Erythroblast (primary cell): ENCODE measurements at places on chromosomes 5 and 9.

GRCh38 chr5:172707285-172708182 is 63.5 kb downstream of the DUSP1 start:
- peak; percentile 49 for DNase-seq

GRCh38 chr5:29114331-29114768 is 2076.0 kb upstream of the CDH9 start:
- no peak for DNase-seq

DNA sequence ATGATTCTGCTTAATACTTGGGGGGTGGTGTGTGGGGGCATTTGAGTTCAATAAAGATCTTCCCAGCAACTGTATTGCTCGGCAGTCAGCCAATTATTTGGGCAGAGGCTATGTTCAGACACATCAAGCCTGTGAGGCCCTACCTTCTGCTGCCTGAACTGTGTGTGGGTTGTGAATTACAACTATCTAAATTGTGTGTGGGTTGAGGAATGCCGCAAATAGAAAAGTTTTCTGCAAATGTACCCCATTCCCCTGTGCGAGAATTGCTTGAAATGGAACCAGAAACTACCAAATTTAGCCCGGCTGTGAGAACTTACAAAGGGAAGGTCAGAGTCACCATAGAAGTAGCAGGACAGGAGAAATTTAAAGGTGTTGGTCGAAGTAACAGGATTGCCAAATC is 360.0 kb upstream of the PIK3R1 start:
- no peak for DNase-seq

DNA sequence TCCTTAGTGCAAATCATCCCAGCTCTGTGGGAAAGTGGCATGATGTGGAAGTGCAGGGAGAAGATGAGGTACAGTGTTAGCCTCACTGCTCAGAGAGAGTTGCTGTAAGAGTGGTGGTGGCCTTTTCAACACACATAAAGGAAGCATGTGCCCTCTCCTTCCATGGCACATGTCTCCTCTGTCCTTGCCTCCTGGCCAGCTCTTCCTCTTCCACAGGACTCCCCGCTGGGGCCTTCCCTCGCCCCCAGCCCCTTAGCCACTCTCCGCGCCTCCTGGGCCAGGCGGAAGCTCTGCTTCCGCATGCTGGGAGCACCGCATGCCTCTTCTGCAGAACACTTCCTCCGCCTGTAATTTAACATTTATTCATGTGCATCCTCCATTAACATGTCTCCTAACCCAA is 4.8 kb upstream of the KCNMB1 start:
- no peak for DNase-seq

DNA sequence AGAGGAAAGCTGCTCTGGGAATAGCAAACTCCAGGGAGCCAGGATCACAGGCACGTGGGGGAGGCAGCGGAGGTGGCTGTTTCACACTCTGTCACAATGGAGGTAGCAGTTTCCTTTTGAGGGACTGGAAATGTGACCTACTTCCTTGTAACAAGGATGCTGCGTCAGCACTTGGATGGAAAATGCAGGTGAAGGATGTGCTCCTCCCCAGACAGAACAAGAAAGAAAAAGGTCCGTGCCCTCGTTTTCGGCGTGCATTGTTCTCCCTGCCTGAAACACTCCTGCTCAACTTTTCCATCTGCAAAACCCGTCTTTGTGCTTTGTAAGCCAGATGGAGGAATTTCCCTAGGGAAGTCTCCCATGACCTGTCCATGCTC is 55.1 kb upstream of the SH3PXD2B start:
- no peak for DNase-seq

DNA sequence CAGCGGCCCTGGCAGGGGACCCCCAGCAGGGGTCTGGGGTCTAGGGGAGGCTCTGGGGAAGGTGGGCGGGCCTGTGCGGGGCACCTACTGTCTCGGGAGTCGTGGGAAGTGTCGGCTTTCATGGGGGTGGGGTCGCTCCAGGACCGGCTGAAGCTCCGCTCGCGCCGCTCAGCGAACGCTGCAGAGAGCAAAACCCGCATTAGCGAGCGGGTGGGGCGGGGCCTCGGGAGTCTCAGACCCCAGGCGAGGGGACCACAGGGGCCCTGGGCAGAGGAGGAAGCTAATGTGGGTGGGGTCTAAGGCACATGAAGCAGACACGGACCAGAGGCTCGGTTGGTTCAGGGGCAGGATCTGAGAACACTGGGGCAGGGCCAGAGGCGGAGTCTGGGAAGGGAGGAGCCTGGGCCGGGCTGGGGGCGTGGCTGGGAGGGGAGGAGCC is 5.5 kb downstream of the NSMF start:
- DNase-seq: peak; percentile 73

DNA sequence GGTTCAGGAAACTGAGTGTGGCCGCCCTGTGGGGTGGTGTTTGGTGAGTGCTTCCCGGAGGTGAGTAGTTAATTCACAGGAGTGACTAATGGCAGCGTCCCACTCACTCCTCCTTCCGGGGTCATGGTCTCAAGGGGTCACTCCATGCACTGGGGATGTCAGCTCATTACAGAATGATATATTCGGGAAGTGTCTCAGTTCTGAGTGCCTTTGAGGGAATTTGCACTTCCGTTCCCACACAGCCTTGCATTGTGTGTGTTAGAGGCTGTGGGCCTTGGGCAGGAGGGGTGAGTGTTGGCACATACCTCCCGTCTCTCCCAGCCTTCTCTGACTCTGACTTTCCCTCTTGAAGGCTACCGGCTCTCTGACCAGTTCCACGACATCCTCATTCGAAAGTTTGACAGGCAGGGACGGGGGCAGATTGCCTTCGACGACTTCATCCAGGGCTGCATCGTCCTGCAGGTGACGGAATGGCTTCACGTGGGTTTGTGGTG is 10.5 kb upstream of the AHRR start:
- no peak for DNase-seq

DNA sequence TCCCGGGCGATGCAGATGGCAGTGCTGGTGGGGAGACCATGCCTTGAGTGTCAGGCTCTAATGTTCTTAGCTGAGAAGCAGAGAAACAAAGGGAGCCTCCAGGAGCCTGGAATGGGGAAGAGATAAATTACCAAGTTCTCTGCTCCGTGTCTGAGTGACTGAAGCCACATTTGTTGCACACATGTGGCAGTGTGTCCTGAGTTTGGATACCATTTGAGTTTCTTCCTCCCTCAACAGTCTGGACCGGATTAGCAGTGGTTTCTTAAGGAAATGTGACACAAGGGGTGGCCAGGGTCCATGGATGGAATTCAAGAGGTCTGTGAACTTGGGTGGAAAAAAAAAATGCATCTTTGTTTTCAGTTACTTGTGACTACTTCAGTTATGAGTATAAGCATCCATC is 50.7 kb upstream of the GARNL3 start:
- DNase-seq: no peak

DNA sequence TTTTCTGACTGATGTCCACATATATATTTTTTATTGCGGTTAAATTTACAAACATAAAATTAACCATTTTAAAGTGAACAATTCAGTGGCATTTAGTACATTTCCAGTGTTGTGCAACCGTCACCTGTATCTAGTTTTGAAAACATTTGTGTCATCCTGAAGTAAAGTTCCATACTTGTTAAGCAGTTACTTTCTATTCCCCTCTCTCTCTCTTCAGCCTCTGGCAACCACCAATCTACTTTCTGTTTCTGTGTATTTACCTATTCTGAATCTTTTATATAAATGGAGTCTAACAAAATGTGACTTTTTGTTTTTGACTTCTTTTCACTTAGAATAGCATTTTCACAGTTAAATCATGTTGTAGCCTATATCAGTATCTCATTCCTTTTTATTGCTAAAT is 480.1 kb upstream of the SMARCA2 start:
- DNase-seq: no peak

DNA sequence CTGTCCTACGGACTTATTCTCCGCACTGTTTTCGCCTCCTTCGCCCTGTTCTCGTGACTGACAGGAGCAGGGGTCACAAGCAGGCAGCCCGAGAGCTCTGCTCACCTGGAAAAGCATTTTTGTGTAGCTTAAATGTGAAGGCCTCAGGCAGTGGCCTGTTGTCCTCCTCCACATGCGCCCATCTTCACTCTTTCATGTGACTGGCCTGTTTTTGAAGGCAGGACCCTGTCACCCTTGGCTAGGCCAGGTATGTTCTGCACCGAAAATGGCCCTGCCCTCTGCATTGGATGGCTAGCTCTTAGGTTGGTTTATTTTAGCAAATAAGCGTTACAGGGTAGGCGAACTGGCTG is 614 bp upstream of the CPLANE1 start:
- DNase-seq: no peak

DNA sequence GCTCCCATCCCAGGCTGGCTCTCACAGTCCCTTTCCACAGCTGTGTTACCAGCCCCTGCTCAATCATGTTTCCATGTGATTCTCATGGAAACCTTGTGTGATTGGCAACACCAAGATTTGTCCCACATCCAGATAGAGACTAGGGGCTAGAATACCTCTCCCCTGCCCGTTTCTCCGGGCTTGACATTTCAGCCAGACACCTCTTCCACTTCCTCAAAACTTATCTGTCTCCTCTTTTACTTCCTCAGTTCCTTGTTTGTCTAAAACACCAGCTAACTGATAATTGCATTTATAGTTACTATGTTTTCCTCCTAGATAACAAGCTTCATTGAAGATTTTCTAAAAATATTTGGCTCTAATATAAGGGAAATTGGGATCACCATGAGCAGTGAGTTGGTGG is 16.6 kb upstream of the KCNMB1 start:
- DNase-seq: no peak

GRCh38 chr5:138371454-138371853 is 19.0 kb downstream of the KDM3B start:
- no peak for DNase-seq

- peak; percentile 49 for DNase-seq
These were observed 17.2 kb downstream of the STARD4 start for GRCh38 chr5:111495159-111495558.

DNA sequence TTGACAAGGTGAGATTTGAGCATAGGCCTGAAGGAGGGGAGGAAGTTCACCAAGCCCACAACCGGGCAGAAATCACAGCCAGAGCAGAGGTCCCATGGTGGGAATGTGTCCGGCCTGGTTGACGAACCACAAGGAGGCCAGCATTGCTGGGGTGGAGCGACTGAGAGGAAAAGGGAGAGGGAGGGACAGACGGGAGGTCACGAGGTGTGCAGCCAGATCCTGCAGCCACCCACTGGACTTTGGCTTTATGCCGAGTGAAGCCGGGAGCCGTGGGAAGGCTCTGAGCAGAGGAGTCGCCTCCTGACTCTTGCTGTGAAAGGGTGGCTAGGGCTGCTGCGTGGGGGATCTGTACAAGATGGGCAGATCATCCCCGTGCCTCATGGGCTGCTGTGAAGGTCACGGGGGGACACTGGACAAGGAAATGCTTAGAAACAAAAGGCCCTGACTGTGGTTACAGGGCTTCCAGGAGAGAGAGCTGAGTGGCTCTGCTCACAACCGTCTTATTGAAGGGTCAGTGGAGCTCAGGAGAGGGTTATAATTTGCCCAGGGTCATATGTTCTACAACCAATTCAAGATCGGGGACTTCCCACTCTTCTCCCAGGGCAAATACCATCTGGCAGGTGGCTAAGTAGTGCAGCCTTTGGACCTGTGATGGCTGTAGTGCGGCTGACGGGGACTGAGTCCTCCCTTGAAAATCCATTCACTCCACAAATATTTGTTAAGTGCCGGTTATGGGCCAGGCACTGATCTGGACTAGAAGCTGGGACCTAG is 15.6 kb upstream of the CD74 start:
- DNase-seq: no peak

DNA sequence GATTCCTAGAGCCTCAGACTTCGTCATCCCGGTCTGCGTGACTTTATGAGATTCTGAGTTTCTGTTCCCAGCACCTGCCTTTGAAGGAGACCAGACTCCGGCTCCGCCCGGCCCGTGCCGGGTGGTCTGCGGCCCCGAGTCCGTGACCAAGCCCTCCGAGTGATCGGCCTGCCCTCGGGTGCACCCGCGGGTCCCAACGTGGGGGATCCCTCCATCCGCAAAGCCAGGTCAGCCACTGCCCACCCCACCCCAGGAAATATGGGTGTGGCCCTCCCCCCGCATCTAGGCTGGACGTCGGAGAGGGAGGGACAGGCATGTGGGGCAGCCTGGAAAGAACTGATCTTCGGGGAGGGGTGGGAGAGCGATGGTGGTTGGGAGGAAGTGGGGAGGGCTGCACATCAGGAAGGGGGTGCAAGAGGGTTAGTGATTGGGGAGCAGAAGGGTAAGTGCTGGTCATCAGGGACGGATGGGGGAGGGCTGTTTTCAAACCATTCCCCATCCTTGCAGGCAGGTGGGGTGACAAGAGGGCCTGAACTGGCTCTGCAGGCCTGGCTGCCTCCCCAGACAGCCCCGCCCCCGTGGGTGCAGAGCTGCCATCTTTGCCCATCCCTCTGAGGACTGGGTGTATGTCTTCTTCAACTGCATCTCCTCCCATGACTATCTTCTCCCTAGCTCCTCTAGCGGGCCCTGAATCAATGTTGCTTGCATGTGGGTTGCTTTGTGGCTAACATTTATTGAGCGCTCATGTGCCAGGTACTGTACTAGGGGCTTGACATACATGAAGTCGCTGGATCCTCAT is 747 bp downstream of the LRSAM1 start:
- DNase-seq: peak; percentile 66

- DNase-seq: no peak
These were observed 13.9 kb downstream of the NFIB start for GRCh38 chr9:14300040-14300439.

DNA sequence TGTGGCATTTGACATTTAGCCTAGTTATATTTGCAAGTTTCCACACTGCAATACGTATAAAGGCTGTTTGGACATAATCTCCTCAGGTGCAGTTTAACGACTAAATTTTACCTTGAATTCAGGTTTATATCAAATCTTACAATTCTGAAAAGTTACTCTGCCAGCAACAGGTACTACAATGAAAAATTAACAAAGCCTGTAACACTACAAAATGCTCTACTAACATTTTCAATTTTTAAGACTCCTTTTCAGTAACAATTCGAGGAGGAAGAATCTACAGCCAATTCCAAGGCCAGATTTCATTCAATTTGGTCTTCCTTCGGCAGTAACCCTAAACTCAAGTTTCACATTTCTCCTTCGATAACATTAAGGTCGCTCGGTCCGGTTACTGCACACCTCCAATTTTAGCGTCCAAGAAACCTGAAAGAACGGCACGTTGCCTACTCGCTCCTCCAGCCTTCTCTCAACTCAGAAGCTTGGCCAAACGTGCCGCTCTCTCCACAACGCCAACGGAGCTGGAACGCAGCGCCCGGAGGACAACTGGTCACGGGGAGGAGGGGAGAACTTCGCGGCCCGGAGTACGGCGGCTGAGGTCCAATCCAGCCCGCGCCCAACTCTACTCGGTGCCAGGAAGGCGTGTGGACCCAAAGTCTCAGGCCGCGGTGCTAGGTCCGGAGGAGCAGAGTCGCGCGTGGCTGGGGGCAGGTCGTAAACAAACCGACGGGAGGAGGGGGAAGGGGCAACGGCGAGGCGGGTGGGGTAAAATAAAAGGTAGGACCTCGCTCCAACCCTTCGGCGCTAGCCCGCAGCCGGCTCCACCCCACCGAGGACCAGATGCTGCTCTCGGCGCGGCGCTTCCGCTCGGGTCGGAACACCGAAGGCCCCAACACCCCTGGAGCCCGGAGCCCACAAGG is 681 bp downstream of the FNIP1 start:
- DNase-seq: peak; percentile 84
